ENCODE measurements at places on chromosomes 2 and 18.

- DNase-seq: no peak
These were observed 5.9 kb upstream of the LGALSL start for GRCh38 chr2:64448041-64448426.

GRCh38 chr2:74010087-74010541 is 25.4 kb downstream of the TET3 start:
- DNase-seq: no peak

DNA sequence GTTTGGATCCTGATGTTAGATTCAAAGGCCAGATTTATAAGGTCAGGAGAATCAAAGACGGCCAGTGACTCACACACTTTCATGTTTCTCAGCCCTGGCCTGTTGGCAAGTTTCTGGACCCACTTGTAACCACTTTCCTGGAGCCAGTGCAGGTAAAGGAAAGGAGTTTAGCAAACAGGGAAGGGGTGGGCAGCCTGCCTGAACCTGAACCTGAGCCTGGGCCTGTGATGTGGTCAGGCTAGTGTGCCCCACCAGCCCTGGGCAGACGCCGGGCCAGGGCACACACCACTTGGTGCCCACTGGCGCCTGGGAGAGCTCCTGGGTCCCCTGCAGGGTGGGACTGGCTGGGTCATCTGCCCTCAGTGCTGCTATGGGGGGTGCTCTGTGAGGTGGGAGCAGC is 100.5 kb upstream of the SPRED2 start:
- DNase-seq: no peak

- DNase-seq: peak; percentile 56
These were observed 22.3 kb downstream of the EFEMP1 start for GRCh38 chr2:55901322-55901721.

DNA sequence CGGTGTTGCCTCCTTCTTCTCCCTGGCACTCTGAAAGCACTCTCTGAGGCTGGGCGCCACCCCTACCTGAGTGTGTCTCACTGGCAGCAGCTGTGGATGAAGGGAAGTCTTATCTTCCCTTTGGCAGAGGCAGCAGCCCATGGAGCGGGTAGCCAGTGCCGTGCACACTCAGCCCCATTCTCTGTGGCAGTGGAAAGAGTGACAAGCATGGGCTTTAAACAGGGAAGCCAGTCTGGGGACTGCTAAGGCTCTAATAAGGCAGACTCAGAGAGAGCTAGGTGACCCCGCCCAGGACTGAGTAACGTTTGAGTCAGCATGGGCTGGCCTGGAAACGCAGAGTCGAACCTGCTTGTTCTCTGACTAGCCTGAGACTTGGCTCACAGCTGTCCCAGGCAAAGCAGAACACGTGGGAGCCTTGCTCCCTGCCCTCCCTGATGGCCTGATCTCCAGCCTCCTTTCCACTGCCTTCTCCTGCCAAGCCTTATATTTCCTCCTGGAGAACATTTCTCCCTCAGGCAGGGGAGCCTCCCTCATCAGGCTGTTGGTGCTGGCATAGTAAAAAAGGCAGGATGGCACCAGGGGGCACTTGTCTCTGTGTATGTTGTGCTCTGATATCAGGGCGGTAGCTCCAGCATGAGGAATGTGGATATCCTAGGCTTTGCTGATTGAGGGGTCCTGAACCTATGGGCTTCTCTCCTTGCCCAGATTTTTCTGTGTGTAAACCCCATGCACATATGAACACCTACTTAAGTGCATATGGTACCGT is 93.9 kb upstream of the LGALSL start:
- DNase-seq: peak; percentile 86

DNA sequence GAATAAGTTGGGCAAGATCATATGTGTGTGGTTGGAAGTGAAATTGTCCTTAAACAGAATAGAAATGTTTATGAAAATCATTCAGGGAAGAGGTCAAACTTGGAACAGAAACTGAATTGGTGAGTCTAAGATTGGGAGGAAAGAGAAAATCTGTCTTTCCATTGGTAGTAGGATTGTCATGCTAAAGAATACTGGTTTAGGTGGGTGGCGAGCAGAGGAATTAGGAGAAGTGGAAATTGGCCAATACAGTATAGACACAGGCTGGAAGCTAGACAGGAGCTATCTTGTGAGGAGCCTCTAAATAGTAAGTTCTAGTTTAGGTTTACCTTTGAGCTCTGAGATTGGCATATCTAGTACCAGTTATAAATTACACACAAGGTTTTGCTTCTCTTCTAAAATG is 80.9 kb upstream of the KYNU start:
- no peak for DNase-seq

DNA sequence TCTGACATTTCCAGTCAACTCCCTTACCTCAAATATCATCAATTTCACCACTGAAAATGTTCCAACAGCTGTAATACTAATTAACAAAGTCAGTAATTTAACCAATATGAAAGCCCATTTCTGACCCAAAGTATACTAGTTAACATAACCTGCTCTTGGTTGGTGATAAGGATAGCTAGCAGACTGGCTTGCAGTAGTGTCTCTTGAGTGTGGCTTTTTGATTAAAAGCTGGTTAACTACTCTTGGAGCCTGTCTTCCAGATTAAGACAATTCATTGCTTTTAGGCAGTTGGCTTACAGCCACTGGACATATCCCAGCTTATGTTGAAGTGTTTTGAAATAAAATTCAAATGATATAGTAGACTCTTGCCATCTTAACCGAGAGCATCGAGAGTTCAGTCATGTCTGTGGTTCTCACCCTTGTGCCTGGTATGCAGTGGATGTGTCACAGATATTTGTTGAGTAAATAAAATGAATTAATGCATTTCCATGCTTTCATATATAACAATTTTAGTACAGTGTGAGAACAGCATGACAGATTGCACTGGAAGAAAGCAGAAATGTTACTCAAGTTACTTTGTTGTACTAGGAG is 158.1 kb downstream of the TANC1 start:
- no peak for DNase-seq

DNA sequence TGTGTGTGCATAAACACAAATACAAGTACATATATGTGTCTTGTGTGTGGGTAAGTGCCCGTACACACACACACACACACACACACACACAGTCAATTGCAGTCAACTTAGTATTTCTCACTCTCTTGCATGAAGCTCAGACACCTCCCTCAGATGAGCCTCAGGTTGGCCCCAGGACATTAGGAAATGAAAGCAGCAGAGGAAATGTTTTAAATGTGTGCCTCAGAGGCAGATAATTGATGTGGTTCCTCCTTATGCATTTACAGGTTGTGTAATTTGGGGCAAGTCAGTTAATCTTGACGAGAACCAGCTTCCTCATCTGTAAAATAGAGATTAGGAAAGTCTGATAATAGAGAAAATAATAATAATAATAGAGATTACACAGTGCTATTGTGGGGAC is 814.0 kb upstream of the ID2 start:
- no peak for DNase-seq

DNA sequence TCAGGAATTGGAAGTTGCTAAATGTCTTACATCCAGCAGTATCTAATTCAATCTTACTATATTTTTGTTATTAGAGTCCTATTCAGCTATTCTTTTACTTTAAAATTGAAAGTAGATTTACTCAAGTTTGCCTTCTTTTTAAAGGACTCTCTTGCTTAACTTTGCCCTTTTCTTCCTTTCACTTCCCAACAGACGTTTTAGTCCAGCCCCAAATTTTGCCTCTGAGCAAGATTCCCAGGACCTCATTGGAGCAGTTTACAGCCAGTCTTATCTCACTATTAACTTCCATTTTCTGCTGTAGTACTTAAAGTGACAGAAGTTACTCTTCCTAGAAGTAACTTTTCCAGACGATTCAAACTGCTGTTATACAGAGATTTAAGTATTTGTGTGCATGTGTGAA is 1.7 kb upstream of the PRKD3 start:
- peak; percentile 66 for DNase-seq

- DNase-seq: no peak
These were observed 71.1 kb downstream of the TMEM163 start for GRCh38 chr2:134647607-134648256.

DNA sequence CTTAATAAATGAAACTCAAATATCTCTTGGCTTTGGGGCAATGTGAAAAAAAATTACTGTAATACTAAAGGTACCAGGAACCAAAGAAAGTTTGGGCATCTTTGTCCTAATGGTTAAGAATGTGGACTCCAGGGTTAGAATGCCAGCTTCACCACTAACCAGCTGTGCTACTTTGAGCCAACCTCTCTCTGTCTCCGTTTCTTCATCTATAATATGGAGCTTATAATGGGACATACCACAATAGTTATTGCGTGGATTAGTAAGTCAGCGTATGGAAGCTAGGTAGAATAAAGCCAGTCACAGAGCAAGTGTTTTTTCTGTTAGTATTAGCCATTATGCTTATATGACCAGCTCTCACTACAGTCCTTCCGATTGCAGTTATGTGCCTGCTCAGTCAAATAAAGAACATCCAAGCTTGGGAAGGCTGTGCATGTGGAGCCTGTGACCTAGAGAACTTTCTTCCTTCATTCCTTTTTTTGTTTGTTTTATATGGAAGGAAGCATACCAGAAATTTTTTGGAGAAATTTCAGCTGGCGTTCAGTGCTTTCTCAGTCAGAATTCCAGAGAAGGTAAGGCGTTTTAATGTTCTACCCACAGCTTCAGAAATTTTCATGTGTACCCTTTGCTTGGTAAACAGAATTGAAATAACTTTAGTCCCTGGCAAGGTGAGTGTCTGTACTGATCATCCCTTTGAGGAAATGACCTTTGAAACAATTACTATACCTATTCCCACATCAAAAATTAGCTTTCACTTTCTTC is 114.0 kb upstream of the RND3 start:
- DNase-seq: no peak

- no peak for DNase-seq
These were observed 95.6 kb upstream of the MGAT5 start for GRCh38 chr2:134158295-134158694.

DNA sequence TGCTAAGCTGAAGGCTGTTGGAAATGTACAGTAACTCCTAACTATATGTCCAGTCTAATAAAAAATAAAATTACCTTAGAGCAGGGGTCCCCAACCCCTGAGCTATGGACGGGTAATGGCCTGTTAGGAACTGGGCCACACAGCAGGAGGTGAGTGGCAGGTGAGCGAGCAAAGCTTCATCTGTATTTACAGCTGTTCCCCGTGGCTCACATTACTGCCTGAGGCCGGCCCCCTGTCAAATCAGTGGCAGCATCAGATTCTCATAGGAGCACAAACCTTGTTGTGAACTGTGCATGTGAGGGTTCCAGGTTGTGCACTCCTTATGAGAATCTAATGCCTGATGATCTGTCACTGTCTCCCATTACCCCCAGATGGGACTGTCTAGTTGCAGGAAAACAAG is 73.1 kb upstream of the CXCR4 start:
- no peak for DNase-seq

- DNase-seq: no peak
These were observed 43.3 kb upstream of the PUM2 start for GRCh38 chr2:20393986-20394385.

DNA sequence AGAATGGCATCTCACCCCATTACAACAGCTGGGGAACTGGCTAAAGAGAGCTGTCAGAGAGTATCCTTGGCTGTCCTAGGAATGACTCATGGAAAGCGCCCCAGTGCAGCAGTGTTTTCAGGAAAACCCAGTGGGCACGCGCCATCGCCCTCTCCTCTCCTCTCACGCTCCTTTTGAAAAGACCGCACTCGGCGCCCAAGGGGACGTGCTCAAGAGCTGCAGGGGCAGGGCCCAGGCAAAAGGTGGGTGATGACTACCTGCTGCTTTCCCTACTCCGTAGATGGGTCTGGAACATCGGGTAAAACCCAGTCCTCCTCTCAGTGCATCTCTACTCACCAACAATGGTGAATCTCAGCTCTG is 68.1 kb downstream of the EMILIN2 start:
- no peak for DNase-seq

DNA sequence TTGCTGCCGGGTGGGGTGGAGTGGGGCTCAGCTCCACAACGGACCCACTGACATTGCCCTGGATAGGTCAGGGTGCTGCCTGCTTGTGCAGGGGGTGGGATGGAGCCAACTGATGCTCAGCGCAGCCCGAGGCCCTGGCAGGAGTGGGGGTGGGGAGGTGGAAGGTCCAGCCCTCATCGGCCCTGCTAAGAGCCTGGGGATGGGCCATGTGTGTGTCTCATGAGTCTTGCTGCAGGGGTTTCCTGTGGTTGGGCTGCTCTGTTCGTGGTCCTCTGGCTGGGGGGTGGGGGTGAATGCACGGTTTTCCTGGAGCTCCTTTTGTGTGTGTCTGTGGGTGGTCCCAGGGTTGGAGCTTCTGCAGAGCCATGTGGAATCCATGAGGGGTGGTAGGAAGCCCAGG is 39.4 kb upstream of the GALR1 start:
- DNase-seq: peak; percentile 87

DNA sequence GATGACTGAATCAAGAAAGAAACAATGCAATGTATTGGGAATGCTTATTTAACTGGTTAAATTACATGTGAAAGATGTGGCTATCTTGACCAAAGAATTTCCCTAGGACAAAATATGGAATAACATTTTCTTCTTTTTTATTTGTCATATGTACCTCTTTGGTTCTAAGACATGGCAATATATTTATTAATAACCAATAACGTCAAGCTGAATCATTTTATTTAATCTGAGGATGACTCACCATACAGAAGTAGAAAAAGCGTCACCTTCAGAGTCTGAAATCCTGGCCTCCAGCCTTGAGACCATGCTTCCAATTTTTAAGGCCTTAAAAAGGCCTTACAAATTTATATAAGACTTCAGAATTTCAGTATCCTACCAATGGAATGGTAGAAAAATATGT is 1464.9 kb downstream of the SUCLG1 start:
- no peak for DNase-seq

GRCh38 chr2:54855434-54855833 is 132.0 kb downstream of the EML6 start:
- DNase-seq: no peak

GRCh38 chr2:168422584-168422983 is 33.5 kb upstream of the CERS6 start:
- no peak for DNase-seq

DNA sequence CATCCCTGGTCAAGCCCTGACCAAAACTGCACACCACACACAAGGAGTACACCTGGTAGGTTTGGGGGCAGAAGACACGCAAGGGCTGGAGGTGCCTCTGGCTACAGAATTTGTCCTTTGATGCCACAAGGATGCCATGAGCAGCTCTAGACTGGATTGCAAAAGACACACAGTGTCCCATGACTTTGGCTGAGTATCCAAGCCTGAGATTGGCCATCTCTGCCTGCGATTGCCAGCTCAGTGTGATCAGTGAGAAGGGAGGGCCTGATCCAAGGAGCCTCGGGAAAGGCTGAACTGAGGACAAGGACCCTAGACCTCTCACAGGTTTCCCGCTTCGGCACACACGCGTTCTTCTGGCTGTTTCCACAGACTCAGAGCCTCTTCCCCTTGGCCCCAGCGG is 60.0 kb upstream of the FOSL2 start:
- no peak for DNase-seq

GRCh38 chr18:34661464-34662087 is 48.5 kb upstream of the DTNA start:
- DNase-seq: no peak

DNA sequence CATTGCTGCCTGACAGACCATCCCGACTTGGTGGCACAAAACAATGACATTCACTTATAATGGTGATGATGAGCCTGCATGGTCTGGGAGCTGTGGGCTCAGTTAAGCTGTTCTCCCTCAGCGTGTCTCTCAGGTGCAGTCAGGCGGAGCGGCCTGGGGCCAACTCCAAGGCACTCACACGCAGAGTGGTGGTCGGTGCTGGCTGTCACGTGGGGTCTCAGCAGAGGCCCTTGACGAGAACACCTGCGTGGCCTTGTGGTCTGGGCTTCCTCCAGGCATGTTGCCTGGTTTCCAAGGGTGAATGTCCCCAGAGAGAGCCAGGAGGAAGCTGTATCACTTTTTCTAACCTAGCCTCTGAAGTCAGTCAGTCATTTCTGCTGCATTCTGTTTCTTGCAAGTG is 29.8 kb downstream of the ARMC9 start:
- DNase-seq: no peak

GRCh38 chr2:221115944-221116343 is 456.2 kb downstream of the EPHA4 start:
- no peak for DNase-seq

All from SJSA1 (cell line).